NCI-H1105 (cell line): ENCODE measurements at places on chromosomes 7 and 10.

- no peak for DNase-seq
Measured at GRCh38 chr7:63042730-63043511, 955.7 kb upstream of the ZNF722 start.

- DNase-seq = no peak
Measured at GRCh38 chr10:14695847-14696480, 78.7 kb downstream of the FAM107B start.

DNA sequence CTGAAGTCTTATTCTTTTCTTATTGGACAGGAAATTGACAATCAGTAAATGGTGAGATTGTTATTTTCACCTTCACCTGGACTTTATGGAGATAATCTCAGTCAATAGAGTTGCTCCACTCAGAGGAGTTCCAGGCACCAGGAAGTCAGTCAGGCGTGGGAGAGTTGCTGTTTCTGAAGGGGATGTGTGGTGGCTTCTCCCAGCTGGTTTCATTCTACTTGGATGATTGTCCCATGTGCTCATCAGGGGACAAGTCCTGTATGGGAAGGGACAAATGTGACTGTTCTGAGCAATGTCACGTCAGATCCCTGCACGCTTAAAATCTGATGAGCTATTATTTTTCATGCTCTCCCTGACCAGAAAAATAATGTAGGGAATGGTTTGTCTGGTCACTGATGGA is 222.5 kb upstream of the PITRM1 start:
- DNase-seq = no peak

DNA sequence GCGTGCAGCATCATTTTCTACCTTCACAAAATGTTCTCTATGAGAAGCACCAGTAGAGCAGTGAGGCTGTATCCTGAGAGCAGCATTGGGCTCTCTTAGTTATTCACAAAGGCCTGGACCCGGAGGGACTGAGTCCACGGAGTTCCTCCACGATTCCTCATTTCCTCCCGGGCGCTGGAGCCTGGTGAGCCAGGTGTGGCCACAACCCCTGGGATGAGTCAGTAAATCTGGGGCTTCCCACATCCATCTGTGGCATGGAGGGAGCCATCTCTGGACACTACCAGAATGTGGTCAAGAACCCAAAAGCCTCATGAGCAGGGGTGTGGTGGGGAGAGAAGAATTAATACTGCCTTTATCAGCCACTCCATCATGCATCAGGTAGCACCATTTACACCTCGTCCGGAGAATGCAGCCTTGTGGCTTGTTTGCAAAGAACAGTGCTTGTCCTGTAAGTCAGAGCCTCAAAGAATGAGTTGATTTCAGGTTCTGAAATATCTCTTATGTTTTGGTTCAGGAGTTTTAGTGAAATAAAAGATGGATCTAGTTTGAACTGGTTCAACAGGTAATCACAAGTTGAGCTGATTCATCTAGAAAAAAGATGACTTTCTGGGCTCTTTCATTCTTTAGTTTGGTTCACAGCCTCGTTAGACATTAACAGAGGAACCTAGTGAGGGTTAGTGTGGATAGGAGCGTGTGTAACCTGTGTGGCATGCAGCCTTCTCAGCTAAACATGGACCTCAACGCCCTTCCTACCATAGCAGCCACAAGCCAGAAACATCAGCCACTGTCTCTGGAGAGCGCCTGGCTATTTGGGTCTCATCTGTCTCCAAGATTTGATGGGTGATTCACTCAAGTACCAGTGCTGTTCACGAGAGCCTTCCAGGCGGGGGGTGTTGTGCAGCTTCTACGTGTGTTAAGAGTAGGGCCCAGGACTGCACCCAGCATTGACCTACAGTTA is 95.2 kb downstream of the WDR37 start:
- no peak for DNase-seq

- DNase-seq = no peak
Measured at GRCh38 chr10:44589944-44590449, 205.1 kb upstream of the CXCL12 start.

DNA sequence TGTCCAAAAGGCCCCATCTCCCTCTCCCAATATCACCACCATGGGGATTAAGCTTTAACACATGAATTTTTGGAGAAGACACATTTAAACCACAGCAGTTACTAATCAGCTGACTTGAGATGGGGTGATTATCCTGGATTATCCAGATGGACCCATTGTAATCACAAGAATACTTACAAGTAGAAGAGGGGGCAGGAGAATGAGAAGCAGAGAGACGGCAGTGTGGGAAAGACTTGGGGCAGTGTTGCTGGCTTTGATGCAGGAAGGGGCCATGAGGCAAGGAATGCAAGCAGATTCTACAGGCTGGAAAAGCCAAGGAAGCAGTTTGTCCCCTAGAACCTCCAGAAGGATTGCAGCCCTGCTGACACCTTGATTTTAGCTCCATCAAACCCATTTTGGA is 30.7 kb upstream of the INMT start:
- DNase-seq = no peak

DNA sequence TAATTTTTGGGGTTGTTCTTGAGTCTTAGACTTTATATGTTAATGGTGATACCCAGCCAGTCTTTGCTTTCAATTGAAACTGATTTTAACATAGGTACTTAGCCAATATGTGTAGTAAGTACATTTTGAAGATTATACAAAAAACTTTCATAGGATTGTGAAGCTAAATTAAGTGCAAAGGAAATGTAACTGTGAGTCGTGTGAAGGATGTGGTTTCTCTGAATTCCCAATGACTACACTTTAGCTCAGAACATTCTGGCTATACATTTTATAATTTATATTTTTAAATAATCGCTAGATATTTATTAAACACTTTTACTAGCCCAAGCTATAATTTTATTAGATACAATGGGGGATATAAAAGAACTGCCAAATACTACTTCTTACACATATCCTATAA is 359.3 kb downstream of the PCLO start:
- no peak for DNase-seq

GRCh38 chr7:153413540-153414287 is 638.5 kb upstream of the DPP6 start:
- no peak for DNase-seq

GRCh38 chr10:45063591-45064231 is 63.0 kb downstream of the ZNF22 start:
- no peak for DNase-seq

GRCh38 chr7:158588085-158588877 is 658 bp upstream of the PTPRN2 start:
- DNase-seq = no peak

DNA sequence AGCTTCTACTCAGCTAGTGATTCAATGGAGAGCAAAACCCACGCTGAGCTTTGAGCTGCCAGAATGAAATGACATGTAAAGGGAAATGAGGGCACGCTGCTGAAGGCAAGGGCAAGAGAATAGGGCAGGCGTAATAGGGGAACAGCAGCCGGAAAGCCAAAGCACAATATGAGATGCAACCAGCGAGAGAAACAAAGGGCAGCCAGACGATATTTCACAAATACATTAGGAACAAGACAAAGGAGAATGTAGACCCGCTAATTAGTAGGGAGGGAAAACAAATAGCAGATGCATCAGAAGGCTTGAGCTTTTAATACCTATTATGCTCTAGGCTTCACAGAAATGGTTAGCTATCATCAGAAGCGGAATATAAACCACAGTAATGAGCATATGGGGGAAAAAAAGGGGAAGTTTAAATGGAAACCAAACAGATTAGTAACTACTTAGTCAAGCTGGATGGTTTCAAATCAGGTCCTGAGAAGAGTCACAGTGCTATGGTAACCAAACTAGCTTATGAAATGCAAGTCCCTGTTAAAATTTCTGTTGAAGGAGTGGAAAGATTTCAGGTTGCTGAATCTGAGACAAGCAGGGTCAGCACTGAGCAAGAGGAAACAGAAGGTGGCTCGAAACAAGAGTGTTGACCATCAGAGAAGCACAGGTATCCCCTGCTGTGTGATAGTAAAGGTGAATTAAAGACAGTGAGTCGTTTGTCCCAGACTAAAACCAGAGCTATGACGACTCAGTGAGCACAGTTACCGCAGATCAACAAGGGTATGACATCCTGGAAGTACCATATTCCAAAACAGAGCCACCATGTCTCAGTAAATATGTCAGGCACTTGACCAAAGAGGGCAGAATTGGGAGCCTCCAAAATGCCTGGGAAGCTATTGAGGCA is 496.9 kb upstream of the CELF2 start:
- DNase-seq = no peak

- no peak for DNase-seq
Measured at GRCh38 chr10:28631896-28632583, 45.3 kb upstream of the BAMBI start.

DNA sequence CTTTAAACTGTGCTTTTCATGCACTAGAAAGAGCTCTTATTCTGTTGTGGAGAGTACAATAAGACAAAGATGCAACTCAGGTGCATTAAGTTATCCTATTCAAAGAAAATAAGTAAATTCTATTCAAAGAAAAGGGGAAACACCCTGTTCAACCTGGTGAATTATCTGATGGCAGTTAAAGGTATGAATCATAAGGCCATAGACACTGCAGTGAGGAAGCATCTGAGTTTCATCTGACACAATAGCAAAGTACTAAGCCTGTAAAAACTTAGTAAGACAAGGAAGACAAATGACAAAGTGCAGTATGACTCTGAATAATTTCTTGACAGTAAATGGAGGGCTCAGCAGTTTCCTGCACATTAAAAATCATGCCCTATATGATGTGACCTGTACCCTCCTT is 91.0 kb upstream of the LRRTM3 start:
- DNase-seq = no peak

- DNase-seq = no peak
Measured at GRCh38 chr10:15045380-15045779, 1.6 kb downstream of the OLAH start.

- DNase-seq = no peak
Measured at GRCh38 chr10:128047351-128047750, 78.9 kb downstream of the MKI67 start.

DNA sequence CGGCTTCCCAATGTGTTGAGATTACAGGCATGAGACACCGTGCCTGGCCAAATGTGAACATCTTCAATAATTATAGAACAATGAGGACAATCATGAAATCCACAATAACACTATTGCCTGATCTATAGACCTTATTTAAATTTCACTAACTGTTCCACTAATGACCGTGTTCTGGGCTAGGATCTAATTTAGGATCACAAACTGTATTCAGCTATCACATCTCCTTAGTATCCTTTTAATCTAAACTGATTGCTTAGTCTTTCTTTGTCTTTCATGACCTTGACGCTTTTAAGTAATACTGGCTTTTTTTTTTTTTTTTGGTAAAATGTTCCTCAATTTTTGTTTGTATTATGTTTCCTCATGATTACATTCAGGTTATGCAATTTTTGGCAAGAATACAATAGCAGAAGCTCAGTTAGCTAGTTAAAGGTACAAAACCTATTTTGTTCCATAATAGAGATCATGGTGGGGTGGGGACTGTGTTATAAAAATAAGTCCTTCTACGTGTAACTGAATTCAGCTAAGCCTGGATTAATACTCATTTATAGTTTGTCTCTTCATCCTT is 158.4 kb downstream of the AOAH start:
- DNase-seq = no peak

GRCh38 chr7:155930061-155930460 is 117.8 kb upstream of the SHH start:
- DNase-seq = no peak

DNA sequence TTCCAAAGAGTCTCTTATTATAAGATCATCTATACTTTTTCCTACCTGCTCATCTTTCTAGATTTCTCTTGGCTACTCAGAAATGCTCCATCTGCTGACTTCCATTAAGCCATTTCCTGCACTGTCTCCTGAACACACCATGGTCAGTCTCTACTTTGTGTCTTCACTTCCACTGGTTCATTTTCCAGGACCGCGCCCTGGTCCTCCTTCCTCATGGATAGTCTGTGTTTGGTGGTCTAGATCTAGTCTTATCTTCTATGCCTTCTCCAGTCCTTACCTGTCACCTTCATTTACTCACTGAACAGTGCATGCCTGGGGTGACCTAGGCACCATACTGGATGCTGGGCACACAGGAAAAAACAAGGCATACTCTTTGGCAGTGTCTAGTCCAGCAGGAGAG is 11.8 kb downstream of the INSYN2A start:
- no peak for DNase-seq

DNA sequence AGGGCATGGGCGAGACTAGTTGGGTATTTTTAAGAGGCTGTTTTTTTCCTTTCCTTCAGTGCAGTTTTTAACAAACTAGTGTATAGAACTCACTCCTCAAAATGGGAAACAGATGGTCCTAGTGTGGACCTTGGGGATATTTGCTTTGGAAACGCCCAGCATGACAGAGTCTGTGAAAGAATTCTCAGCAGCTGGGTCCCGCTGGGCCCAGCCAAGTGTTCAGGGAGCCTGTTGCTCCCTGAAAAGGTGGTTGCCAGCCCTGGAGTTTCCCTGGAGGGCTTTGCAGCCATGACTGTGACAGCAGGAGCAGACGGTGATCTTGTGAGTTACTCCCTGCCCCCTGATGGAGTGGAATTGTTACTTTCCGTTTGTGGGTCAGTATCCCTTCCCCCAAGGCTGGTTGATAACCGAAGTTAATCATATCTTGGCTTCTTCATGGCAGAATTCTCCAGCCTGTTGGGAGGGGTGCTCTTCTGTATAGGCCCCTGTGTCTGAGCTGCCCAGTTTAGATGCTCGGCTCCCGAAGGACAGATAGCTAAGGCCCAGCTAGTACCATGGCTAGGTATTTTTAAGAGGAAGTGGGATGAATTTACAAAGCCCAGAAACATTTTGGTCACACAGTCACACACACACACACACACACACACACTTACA is 278.6 kb upstream of the HABP2 start:
- DNase-seq = no peak

- no peak for DNase-seq
Measured at GRCh38 chr10:4671451-4672145, 154.4 kb upstream of the AKR1E2 start.

DNA sequence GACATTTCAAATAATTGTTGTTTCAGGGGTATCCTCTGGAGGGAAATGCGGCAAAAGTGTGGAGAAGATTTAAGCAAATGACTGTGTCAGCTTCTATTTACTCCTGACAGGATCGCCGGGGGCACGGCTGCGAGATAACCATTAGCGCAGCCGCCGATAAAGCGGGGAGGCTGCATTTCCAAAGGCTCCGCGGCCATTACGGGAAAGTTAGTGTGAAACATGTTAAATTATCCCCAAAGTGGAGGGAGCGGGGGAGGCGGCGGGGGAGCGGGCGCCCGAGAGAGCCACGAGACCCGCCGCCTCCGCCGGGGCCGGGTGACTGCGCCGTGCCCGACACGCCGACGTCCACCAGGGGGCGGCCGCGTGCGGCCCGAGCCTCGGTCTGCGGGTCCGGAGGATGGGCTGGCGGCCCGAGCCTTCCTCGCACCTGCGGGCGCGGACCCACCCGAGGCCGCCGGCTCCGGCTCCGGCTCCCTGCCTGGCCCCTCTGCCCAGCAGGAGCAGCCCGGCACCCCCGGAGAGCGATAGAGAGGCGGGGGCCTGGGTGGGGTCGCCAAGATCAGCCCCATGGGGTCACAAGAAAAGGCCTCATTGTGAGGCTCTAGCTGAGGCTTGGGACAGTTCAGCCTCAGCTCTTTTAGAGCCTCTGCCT is 74.4 kb upstream of the PAX2 start:
- no peak for DNase-seq
